ENCODE measurements at places on chromosomes 16 and 17.

DNA sequence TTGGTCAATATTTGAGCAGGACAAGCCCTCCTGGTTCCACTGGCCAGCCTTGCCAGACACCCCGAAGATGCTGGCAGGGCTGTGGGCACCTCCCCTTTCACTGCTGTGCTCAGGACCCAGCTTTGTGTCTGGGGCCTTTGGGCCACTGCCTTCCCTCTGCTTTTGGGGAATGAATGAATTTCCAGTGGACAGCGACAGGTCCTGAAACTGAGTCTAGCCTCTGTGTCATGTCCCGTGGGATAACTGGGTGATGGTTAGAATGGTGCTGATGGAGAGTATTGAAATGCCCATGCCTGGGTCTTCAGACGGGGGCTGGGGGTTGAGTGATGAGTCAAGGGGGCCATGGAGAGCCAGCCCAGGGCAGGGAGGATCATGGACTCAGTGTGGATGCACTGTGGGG lies 135.8 kb downstream of the FOXL1 start:
- DNase-seq = no peak

GRCh38 chr16:84315422-84315821 lies 20.7 kb downstream of the WFDC1 start:
- DNase-seq = no peak

DNA sequence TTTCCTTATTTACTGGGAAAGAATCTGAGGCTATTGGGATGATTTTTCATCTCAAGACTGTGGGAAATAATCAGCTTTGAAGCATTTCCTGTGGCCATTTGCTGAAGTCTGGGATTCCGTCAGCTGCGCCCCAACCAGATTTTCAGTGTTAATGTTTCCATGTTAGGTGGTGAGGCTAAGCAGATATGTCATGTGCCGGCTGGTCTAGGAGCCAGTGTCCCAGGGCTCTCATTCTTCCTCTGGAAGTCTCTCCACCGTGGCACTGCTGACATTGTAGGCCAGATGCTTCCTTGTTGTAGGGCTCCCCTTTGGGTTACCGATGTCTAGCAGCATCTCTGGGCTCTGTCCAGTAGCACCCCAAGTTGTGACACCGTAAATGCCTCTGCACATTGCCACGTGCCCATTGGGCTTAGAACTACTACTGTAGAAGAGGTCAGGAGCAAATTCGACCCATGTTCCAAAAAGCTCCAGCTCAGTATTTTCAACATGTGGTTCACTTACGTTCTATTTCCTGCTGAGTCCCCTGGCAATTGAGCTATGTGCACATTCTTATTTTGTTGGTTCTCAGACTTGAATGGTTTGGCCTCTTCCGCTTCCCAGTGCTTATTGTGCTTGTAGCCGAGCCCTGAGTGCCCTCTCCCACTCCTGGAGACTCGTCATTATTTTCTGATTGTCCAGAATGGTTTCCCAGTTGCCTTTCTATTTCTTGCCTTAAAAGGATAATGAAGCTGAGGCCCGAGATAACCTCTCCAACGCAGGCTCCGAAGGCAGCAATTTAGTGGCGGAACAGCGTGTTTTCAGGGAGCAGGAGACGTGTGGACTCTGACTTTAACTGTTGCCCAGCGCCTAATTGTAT lies 82.2 kb downstream of the SPECC1 start:
- DNase-seq = no peak

GRCh38 chr17:79991140-79991923 lies 44.3 kb downstream of the TBC1D16 start:
- DNase-seq = no peak

DNA sequence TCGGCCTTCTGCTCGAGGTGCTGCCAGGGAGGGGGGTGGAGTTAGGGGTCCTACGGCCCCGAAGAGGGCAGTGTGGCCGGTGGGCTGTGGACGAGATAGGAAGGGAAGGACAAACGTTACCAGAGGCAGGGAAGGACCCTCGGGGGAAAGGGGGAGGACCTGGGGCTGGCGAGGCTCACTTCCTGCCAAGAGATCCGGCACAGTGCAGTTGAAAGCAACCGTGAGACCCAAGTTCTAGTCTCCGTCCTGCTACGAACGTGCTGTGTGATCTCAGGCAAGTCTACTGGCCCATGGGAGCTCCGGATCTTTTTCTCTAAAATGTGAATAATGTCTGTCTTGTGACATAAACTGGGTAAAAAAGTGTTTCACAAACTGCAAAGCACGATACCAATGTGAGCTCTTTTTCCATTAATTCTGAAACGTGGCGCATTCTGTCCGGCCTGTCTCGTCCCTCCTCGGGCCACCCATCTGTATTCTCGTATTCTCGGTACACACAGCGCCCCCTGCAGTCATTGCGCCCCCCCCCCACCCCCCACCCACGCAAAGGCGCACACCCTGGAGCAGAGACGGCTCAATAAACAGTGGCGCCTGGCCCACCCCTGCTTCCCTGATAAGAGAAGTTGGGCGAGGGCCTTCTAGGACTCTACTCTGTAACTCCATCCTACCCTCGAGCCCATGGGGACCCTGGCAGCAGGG lies 8.8 kb downstream of the CYGB start:
- DNase-seq = no peak

DNA sequence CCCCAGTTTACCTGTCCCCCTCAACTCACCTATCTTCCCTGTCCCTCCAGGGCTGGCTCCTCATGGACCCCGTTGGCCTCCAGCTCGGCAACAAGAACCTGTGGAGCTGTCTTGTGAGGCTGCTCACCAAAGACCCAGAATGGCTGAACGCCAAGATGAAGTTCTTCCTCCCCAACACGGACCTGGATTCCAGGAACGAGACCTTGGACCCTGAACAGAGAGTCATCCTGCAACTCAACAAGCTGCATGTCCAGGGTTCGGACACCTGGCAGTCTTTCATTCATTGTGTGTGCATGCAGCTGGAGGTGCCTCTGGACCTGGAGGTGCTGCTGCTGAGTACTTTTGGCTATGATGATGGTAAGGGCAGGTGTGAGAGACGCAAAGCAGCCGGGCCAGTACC lies 31.3 kb downstream of the NLRC5 start:
- DNase-seq = no peak

DNA sequence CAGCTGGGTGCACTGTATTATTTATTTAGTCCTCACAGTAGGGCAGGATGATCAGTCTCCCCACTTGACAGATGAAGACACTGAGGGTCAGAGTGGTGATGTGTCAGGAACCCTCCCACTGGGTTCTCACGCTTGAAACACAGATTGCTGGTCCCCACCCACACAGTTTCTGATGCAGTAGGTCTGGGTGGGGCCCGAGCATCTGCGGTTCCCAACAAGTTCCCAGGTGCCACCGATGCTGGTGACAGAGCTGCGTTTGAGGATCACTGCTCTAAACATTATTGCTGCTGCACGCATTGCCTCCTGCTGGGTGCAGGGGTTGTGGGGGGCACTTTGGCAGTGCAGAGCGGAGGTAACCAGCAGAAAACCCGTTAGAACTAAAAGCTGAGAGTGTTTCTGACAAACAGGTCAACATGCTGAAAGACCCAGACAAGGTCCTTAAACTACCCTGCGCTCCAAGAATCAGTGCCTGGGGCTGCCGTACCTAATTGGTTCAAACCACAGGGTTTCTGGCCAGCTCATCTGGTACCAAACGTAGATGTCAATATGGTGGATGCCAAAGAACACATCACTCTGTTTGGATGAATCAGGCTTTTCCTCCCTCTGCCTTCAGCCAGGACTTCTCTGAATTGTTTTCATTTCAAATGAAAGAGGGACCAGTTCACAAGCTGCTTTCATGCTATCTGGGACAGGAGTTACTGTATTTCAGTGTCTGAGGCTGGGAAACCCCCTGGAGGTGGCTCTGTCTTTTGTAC lies 76.0 kb downstream of the ABCC1 start:
- no peak for DNase-seq

DNA sequence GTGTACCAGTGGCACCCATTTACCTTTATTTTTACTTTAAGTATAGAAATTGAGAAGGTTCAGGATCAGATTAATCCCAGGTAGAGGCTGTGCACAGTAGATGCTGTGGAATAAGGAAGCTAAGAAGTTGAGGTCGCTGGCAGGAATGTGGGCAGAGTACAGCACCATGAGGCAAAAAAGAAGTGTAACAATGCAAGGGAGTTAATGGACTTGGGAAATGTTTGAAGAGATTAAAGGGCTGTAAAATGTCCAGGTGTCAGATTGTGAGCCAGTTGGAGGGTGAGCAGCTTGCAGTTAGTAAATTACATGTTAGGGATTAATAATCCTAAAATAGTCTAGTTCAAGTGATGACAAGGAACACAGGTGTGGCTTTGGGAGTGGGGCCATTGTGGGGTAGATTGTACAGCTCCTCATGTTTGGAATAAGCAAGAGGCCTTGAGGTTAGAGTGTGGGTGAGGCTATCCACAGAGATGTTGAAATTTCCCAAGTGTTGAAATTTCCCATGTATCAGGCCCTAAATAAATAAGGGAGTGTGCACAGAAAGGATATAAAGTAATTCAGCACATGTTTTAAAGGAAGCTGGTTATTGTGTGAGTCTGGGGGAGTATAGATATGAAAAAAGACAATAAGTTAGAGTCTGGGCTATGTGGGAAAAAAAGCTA lies 21.5 kb downstream of the TAT start:
- no peak for DNase-seq

DNA sequence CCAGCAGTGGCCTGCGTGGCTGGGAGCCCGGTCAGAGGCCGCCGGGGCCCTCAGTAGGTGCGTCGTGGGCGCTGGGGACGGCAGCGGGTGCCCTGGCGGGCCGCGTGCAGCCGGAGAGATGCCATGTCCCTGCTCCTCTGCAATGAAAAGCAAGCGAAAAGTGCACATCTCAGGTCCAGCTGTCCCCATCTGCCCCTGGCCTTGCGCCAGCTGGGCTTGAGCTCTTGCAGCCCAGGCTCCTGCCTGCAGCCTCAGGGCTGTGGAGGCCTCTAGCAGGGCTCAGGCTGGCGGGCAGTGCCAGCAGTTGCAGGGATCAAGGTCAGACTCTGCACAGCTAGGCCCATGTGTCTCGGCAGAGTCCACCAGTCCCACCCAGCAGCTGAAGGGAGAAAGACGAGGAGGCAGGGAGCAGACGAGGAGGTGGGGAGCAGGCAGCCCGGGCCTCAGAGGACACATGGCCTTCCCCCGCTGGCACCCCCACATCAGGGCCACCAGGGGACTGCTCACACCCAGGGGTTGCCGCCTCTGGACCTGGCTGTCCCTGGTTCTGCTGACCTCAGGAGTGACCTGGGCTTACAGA lies 11.2 kb downstream of the SLC16A3 start:
- no peak for DNase-seq

- no peak for DNase-seq
Measured at GRCh38 chr17:40556198-40556661, 9.0 kb downstream of the CCR7 start.

DNA sequence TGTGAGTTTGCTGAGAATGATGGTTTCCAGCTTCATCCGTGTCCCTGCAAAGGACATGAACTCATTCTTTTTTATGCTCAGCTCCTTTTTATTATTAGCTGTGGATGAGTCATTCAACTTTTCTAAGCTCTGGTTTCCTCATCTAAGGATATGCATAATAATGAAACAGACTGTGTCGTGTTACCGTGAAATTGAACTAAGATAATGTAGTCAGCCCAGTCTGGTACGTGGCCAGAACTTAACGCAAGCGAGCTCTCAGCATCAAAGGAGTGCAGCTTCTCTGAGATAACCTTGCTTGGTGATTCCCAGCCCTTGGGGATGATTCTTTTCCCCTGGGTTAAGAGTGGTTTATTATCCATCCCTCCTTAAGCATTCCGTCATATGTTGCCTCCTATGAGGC lies 454.3 kb upstream of the EEF2KMT start:
- no peak for DNase-seq

- no peak for DNase-seq
Measured at GRCh38 chr17:65987988-65988387, 203.9 kb downstream of the CEP112 start.

- no peak for DNase-seq
Measured at GRCh38 chr17:59418732-59419166, 87.3 kb downstream of the YPEL2 start.

- DNase-seq = no peak
Measured at GRCh38 chr17:50407921-50408320, 10.6 kb upstream of the LRRC59 start.

- DNase-seq = no peak
Measured at GRCh38 chr16:84292011-84292410, 2.7 kb upstream of the WFDC1 start.

DNA sequence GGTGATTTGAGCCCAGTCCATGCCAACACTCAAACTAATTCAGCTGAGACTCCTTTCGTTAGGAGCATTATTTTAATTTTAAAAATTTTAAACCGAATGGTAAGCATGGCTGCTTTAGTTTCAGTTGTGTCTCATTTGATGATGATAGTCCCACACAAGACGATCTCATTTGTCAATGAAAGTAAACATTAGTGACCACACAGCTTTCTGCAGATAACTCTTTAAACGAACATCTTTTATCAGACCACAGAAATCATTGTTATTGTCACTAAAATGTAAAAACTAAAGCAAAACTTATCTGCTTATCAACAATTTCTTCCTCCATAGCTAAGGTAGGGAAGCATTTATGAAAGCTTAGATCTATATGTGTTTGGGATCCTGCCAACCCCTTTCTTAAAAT lies 382.2 kb downstream of the ZFHX3 start:
- DNase-seq = no peak

- DNase-seq = no peak
Measured at GRCh38 chr17:71985111-71986039, 135.4 kb upstream of the SOX9 start.

Data from cortex of kidney (tissue), 1 donor.